ENCODE measurements at places on chromosomes 7 and 10.

- DNase-seq: no peak
These were observed 309.7 kb upstream of the KLF6 start for GRCh38 chr10:4094751-4095150.

DNA sequence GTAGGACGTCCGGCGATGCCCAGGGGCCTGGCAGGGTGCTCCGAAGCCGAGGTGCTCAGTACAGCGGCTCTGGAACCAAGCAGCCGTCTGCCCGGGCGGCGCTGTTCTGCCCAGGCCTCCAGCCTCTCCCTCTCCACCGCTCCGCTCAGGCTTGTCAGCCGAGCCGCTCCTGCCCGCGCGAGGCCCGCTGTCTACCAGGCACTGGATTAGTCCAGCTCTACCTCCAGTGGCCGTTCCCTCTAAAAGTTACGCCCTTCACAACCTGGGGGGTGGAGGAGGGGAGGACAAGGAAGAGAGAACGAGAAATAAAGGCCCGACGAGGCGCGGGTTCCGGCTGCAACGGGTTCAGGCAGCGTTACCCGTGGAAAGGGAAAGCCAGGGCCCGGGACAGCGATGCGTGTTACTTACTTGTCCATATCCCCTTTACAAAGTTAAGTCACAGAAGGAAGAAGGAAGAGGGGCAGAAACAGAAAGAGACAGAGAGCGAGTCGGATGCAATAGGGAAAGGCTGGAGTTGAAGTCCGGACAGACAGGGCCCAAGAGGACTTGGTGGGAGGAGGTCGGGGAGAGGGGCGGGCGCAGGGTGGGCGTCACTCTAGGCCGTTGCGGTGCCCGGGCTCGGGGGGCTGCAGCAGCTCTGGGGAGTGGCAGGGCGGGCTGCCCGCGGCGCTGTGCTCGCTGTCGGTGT, 2.8 kb downstream of the SP8 start:
- DNase-seq: no peak

GRCh38 chr10:126243971-126244370, 144.3 kb downstream of the ADAM12 start:
- DNase-seq: no peak

- DNase-seq: peak; percentile 15
These were observed 1.1 kb downstream of the AHR start for GRCh38 chr7:17299483-17299991.

- no peak for DNase-seq
These were observed 17.9 kb upstream of the HIBADH start for GRCh38 chr7:27680610-27681009.

DNA sequence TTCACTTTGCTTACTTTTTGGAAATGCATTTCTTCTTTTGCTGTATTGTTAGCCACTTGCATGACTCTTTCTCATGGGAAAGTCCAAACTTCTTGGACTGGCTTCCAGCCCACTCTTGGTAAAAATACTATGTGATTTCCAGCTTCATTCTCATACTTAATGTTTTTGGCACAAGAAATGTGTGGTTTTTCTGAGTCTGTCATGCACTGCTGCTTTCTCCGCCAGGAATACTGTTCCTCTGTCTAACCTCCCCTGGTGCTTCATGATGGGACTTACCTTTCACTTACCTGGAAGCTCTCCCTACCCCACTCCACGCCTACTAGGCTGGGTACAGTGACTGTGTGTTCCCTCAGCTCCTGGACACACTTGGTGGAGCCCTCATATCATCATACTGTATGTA, 18.7 kb downstream of the MGAM2 start:
- no peak for DNase-seq

GRCh38 chr10:122051609-122052385, 62.8 kb downstream of the TACC2 start:
- peak; percentile 91 for DNase-seq

DNA sequence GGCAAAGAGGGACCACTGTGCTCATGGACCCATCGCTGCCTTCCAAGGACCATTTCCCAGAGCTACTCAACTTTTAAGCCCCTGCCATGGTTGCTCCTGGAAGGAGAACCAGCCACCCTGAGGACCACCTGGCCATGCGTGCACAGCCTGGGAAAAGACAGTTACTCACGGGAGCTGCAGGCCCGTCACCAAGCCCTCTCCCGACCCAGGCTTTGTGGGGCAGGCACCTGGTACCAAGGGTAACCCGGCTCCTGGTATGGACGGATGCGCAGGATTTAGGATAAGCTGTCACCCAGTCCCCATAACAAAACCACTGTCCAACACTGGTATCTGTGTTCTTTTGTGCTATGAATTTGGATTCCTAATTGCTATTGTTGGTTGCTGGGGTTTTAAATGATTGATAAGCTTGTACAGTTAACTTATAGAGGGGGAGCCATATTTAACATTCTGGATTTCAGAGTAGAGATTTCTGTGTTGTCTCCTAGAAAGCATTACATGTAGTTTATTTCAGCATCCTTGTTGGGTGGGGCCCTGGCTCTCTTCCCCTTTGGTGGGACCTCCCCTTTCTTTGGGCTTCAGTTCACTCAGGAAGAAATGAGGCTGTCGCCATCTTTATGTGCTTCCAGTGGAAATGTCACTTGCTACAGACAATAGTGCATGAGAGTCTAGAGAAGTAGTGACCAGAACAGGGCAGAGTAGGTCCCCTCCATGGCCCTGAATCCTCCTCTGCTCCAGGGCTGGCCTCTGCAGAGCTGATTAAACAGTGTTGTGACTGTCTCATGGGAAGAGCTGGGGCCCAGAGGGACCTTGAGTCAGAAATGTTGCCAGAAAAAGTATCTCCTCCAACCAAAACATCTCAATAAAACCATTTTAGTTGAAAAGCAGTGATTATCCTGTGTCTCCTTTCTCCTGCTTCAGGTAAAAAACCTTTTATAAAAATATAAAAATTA, 19.4 kb downstream of the LAT2 start:
- no peak for DNase-seq

GRCh38 chr10:125049216-125049881, 107.4 kb downstream of the ZRANB1 start:
- no peak for DNase-seq

GRCh38 chr10:87887548-87888289, 24.3 kb downstream of the PTEN start:
- DNase-seq: no peak

- DNase-seq: no peak
These were observed 50.1 kb upstream of the PRKAR1B start for GRCh38 chr7:776992-777727.

DNA sequence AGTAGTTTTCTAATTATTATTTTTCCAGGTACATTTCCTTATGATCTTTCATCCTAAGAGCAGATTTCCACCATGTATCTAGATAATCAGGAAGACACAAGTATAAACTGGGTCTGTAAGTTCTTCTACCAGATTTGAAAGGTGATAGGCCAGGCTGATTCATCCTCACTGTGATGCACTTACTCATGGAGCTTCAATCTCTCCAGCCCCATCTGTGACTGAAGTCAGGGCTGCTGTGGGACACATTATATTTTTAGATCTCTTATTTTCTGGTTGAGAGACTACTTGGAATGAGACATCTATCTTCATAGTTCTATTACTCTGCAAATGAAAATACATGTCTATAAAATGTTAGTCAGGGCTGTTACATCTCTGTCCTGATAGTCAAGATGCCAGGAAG, 85.5 kb upstream of the SLC25A13 start:
- DNase-seq: peak; percentile 50

- no peak for DNase-seq
These were observed 678 bp upstream of the EIF4H start for GRCh38 chr7:74173491-74173865.

- no peak for DNase-seq
These were observed 358.5 kb upstream of the GALNT17 start for GRCh38 chr7:70773406-70773805.

Measured in HT1080 (cell line).